ENCODE measurements at places on chromosomes 11 and 22.

DNA sequence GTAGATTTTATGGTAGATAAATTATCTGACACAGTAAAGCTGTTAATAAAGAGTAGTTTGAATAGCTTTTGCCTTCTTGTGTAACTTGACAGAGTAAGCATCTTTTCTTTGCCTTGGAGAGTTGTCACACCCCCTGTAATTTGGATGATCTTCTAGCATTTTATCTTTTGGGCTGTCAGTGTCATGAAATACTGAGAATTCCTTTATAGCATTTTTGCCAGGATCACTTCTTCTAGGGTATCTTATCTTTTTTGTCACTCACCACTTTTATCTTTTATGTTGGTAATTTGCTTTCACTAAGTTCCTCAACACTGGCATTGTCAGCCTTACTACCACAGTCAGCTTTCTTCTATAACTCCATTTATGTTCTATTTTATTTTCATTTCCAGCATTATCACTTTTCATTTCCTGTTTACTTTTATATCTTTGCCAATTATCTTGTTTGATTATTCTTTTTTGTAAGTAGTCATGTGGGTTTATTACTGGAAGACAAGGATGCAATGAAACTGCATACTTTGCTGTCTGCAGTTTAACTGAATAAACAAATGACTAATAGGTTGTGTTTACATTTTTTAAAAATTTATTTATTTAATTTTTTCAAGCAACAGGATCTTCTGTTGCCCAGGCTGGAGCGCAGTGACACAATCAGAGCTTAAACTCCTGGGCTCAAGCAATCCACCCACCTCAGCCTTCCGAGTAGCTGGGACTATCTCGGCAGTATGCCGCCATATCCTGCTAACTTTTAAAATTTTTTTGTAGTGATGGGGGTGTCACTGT, 28.1 kb upstream of the ACAT1 start:
- no peak for DNase-seq

DNA sequence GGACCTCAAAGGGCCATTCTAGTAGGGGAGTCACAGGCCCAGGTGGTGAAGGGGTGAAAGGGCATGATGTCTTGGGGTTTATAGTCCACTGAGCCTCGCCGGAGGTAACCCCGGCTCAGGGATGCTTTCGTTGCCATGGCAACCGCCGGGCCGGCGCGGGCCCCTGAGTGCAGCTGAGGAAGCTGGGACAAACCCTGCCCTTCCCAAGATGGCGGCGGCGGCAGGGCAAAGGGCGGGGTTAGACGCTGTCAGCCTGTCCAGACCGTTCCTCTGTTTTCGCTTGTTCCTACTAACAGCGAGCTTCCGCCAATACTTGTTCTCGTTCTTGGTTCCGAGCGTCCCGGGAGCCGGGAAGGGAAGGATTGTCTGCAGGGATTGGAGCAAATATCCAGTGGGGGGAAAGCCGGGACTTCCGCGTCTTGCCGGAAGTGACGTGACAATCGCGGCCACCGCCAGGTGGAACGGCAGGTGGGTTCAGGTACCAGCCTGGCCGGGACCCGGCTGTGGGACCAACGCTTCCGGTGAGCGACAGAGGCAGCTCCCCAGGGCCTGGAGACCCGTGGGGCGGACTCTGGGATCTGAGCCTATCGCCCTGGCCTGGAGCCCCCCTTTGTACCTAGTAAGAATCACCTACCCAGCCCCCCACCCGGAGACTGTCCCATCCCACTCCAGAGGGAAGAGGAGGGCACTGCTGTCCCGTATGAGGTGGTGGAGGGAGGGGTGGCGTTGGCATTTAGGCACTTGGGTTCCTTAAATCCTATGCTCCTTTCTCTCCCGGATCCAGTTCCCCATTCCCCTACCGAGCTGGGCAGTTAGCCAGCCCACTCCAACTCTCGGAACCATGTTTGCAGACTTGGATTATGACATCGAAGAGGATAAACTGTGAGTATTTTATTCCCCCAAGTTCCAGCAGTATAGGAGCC, at the start of gene PICK1:
TSS of gene PICK1 (plus strand) at position 436 of the 923 bp plus-strand sequence. CDS start at position 842, 406 bp downstream.
- peak; percentile 69 for DNase-seq

- DNase-seq: no peak
Measured at GRCh38 chr11:104049116-104049515, 12.7 kb downstream of the DDI1 start.

DNA sequence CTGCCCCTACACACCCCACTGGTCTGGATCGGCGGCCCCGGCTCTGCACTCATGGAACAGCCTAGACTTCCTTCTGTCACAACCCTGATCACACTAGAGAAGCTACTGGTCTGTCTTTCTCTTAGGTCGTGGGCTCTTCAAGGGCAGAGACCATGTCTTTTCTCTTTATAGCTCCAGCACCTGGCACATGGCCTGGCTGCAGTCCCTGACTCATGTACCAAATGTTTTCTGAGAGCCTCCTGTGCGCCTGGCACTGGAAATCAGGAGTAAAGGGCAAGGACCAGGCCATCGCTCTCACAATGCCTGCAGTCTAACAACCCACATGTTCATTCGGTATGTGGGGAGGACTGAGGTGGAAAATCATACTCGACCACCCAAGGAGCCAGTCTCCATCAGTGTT, 7.5 kb downstream of the ASCC2 start:
- no peak for DNase-seq

DNA sequence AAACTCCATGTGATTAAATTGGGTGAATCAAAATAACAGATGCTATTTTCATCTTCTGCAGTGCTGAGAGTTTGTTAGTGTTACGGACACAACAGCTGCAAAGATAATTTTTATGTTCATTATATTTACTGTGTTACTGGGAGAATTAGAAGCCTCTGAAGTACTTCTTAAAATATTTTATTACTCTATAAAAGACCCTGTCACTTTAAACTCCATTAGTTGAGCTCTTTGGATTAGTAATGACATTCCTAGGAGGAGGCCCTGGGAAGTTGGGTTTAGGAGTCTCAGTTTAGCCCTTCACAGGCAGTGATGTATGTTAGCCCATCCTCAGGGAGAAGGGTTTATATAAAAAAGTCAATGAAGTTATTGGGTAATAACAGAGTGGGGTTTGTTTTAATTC, 596.7 kb downstream of the JRKL start:
- DNase-seq: no peak

GRCh38 chr11:15194671-15195415, 80.1 kb downstream of the INSC start:
- DNase-seq: no peak

DNA sequence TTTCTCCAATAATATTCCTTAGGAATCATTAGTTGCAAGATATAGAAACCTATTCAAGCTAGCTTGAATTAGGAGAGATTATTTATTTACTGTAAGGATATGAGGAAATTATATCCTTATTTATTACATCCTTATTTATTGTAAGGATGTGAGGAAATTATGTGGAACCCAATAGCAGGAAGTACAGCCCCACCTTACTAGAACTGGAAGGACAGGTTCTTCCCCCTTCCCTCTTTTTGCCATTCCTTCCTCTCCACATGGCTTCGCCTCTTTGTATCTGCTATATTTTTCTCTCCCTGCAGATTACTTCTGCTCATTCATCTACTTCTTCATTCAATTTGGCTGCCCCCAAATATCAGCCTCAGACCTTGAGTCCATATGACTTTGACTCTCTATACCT, 49.5 kb upstream of the B3GNT6 start:
- no peak for DNase-seq

- no peak for DNase-seq
Measured at GRCh38 chr11:117513666-117514065, 186.0 kb downstream of the CEP164 start.

DNA sequence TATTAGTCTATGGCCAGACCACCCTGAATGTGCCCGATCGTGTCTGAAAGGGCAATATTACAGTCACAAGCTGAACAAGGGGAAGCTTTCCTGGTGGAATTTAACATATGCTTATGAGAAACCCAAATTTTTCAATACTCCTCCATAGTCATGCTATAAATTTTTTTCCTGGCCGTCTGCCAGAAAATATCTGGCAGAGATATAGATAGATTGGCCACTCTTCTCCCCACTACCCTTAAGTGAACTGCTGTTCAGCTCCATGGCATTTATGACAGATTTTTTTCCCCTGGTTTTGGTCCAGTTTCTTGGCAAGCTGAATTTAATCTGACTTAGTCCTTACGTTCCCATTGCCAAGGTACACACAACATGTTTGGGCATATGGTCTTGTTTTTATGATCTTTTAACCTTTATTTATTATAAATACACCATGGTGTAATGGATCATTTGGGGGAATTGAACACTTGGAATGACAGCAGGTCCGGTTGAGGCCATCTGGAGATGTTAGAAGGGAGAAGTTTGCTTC, 328.5 kb downstream of the CNTN5 start:
- DNase-seq: no peak

- no peak for DNase-seq
Measured at GRCh38 chr11:112627588-112628045, 333.6 kb upstream of the NCAM1 start.

DNA sequence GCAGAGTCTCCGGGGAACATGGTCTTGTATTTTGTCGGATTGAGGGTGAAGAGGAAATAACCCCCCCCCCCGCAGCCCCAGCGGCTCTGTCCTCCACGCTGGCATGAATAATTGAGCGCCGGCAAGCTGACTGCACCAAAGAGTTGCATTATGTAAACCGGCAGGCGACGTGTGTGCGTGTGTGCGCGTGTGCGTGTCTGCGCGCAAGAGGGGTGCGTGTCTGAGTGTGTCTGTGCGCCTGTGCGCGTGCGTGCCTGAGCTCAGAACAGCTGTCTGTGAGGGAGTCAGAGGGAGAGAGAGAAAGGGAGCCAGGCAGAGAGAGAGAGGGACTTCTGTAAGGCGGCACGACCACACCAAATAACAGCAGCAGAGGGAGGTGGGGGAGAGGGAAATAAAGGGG, 94.4 kb downstream of the SCN3B start:
- DNase-seq: no peak

- DNase-seq: peak; percentile 78
Measured at GRCh38 chr11:65425105-65425970, 2.7 kb downstream of the NEAT1 start.

GRCh38 chr11:124470561-124471227, 25.2 kb upstream of the OR8B8 start:
- no peak for DNase-seq

- no peak for DNase-seq
Measured at GRCh38 chr11:112265659-112266409, 5.2 kb upstream of the PLET1 start.

DNA sequence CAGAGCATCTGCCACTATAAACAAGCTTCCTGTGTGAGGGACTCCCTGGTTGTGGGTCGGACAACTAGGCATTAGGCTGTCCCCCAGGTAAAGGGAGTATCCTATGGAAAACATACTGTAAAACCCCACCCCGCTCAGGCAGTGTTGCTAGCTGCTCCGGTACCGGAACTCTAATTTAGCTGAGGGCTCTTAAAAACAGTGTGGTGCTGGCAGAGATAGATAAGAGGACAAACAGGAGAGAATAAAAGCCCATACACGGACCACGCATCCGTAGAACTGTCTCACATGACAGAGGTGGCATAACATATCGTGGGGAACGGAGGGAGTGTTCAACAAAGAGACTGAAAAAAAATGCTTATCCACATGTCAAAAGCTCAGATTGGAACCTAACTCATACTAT, 3.4 kb upstream of the MOGAT2 start:
- no peak for DNase-seq

GRCh38 chr22:36541831-36542411, 13.0 kb upstream of the EIF3D start:
- DNase-seq: peak; percentile 29

GRCh38 chr22:47067911-47068625, 305.6 kb downstream of the TBC1D22A start:
- DNase-seq: no peak

DNA sequence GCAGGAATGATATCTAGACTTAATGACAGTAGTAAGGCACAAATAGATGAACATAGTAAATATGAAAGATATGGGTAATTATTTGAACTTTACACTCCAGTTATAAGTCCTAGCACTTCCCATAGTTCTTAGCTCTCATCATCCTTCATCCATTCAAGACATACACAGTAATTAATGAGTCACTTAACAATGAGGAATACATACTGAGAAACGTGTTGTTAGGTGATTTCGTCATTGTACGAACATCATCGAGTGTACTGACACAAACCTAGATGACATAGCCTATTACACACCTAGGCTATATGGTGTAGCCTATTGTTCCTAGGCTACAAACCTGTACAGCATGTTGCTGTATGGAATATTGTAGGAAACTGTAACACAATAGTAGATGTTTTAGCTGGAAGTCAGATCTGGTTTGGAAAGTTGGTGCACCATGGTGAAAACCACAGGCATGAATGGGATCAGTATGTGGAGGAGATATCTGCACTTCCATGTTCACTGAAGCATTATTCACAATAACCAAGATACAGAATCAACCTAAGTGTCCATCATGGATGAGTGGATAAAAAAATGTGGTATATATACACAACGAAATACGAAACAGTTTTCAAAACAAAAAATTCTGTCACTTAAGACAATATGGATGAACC, 229.9 kb upstream of the PITPNB start:
- no peak for DNase-seq

DNA sequence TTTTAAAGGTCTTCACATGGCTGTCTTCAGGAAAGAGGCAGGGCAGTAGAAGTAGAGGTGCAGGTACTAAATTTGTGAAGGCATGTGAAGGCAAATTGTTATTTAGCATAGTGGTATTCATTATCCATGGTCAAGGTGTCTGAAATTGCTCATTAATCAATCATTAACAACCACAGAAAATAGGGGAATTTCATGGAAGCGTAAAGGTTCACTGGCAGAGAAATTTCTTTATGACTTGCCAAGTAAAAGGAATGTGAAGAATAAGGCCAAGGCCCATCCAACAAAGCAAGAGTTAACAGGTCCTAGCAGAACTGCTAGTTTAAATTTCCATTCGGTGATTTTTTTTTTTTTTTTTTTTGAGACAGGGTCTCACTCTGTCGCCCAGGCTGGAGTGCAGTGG, 59.0 kb downstream of the RSF1 start:
- DNase-seq: no peak

GRCh38 chr11:68463714-68464113, 3.2 kb downstream of the PPP6R3 start:
- DNase-seq: no peak

- DNase-seq: no peak
Measured at GRCh38 chr11:116471608-116472256, 301.1 kb downstream of the BUD13 start.

DNA sequence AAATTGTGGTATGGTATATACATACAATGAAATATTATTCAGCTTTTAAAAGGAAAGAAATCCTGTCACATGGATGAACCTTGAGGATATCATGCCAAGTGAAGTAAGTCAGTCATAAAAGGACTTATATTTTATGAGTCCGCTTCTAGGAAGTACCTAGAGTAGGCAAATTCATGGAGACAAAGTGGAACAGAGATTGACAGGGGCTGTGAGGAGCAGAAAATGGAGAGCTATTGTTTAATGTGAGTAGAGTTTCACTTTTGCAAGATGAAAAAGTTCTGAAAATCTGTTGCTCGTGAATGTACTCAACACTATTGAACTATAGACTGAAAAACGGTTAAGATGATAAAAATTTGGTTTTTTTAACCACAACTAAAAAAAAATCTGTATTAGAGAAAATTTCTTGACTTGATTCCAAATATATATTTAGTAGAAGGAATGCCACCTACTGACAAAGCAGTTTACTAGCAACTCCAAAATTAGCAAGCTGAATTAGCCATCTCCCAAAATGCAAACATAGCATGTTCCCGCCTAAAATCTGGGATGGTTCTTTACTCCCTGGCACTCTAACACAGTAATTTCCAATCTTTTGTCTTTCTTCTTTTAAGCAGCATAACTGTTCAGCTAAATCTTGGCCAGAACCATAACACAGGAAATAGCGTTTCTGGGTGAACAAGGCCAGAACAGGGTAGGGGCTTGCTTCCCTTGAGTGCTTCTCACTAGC, 1.5 kb downstream of the UFD1 start:
- no peak for DNase-seq

Data from activated T-cell treated with anti-CD3 and anti-CD28 coated beads, Interleukin-2, amount 50 U/mL, for 4 hours (primary cell).